Stimulated activated CD4-positive, alpha-beta T cell treated with anti-CD3 and anti-CD28 coated beads, Interleukin-1b, Interleukin-23, amount 100 ng/mL, for 4 hours (primary cell): ENCODE measurements at places on chromosomes 1 and 21.

DNA sequence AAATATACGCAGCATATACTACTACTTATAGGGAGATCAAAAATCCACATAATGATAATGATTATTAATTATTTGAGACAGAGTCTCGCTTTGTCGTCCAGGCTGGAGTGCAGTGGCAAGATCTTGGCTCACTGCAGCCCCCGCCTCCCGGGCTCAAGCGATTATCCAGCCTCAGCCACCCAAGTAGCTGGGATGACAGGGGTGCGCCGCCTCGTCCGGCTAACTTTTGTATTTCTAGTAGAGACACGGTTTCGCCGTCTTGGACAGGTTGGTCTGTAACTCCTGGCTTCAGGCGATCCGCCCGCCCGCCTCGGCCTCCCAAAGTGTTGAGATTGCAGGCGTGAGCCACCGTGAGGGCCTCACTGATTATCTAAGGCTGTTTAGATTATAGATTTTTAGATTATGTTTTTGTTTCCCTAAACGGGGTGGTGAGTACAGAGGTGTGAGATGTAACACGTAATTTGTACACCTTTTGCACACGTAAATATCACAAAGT, 548 bp upstream of the SLC25A33 start:
- DNase-seq = no peak

- no peak for DNase-seq
Observed at GRCh38 chr1:232510367-232511110, 119.4 kb downstream of the SIPA1L2 start.

- no peak for DNase-seq
Observed at GRCh38 chr21:45030682-45031570, 43.5 kb upstream of the ADARB1 start.

DNA sequence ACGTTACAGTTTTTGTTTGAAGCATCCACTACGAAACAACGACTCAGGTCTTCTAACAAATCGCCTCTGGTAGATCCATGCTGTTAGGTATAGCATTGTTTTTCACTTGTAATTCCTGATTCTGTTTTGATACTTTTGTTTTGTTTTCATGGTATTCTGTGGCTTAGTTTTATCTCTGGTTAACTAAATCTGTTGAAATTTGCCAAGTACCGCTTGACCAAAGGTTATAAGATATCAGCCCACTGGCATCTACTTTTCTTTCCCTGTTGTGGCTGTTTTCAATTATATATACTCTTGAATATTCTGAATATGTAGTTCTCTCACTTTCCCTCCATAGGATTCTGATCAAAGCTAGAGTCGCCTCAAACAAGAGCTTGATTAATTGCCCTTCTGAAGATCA, 274.8 kb upstream of the C1orf105 start:
- DNase-seq = no peak

DNA sequence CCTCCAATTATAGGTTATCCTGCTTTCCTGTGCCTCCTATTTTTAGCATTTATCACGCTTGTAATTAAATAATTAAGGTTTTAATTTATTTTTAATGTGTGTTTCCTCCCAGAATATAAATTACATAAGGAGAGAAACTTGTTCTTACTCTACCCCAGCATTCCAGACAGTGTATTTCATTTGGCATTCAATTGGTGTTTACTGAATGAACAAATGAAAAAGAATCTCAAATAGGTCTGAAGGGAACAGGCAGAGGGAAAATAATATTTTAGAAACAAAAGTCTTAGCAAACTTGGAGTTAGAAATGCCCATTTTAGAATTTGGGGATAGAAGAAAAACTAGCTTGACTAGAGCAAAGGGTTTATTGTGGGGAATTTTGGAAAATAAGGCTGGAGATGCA, 9.9 kb upstream of the RSRP1 start:
- no peak for DNase-seq

- DNase-seq = no peak
Observed at GRCh38 chr1:113451710-113452109, 61.4 kb downstream of the MAGI3 start.

GRCh38 chr1:209747580-209748262, 8.1 kb upstream of the TRAF3IP3 start:
- peak; percentile 81 for DNase-seq

GRCh38 chr1:200415227-200415626, 5.4 kb upstream of the ZNF281 start:
- DNase-seq = no peak

- no peak for DNase-seq
Observed at GRCh38 chr21:40244981-40245380, 377.7 kb downstream of the PCP4 start.

- DNase-seq = no peak
Observed at GRCh38 chr21:25689226-25689625, 45.5 kb downstream of the ATP5PF start.

DNA sequence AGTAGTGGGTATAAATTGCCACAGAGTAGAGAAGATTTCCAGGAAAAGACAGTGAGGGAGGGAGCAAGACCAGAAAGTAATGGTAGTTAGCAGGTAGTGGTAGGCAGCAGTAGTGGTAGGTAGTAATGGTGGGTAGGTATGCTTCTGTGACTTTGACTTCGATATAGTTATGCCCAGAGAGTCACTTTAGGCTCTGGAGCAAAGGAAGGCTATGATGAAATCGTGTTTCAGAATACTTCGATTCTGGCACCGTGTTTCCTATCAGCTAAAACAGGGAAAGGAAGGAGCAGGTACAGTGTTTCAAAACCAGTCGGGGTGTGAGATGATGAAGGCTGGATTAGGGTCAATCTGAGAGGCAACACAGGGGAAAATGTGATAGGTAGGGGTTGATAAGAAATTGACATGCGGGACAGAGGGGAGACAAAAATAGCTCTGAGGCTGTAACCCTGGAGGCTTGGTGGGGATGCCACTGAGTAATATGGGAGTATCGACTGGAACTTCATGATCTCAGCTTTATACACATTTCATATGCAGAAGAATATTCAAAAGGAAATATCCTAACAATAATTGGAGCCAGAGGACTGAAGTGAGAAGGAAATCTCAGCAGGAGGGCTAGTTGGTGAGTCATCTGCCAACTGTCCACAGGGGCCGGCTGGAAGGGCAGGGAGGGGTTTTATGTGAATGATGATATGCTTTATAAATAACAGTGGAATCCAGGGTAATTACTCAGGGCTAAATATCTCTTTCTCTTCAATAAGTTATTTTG, 25.2 kb upstream of the TRIM45 start:
- no peak for DNase-seq

GRCh38 chr21:8989261-8989711, 1532.1 kb upstream of the TPTE start:
- DNase-seq = no peak

DNA sequence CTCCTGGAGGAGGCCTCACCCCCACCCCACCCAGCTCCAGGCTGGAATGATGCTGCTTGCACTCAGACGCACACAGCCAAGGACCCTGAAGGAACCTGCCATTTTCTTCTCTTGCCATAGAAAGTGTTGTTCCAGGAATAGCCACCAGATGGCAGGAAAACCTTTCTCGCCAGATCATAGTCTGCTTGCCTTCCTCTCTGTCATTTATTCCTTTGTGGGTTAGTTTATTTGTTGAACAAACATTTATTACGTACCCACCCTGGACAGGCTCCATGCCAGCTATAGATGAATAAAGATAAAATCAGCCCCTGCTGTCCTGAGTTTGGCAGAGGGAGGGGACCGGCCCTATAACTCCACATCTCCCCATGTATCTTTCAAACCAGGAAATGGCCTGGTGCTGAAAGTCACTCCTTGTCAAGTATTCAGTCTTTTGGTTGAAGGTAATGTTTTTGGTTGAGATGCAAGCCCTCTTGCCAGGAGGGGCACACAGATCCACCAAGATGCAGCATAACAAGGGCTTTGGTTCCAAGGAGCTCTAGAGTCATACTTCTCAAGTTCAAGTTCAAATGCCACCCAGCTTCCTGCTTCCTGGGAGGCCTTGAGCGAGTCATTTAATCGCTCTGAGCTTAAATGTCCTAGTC, 7.0 kb upstream of the KCNC4 start:
- peak; percentile 76 for DNase-seq

DNA sequence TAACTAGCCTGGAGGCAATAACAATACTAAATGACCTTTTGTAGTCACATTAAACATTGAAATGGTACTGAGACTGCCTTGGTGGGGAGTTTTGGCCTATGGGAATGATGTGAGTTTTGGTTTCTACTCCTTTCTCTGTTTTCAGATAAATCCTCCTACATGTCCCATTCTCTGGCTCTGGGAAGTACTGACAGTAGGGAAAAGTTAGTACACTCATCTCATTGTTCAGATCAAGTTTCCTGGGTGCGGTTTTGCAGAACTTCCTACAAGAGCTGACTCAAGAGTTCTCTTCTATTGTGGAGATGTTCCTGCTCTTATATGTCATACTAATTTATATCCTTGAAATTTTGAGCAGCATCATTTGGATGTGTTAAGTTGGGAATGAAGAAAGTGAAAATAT, 74.2 kb upstream of the MACF1 start:
- no peak for DNase-seq

- no peak for DNase-seq
Observed at GRCh38 chr1:152457071-152457470, 43.0 kb upstream of the CRNN start.

DNA sequence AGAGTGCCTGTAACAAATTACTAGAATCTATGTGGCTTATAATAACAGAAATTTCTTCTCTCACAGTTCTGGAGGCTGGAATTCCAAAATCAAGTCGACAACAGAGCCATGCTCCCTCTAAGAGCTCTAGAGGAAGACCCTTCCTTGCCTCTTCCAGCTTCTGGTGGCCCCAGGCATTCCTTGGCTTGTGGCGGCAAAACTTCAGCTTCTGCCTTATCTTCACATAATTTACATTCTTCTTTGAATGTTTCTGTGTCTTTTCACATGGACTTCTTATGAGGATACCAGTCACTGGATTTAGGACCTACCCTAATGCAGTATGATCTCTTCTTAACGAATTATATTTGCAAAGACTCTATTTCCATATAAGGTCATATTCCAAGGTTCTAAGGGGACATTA, 324.4 kb downstream of the PCP4 start:
- DNase-seq = no peak

DNA sequence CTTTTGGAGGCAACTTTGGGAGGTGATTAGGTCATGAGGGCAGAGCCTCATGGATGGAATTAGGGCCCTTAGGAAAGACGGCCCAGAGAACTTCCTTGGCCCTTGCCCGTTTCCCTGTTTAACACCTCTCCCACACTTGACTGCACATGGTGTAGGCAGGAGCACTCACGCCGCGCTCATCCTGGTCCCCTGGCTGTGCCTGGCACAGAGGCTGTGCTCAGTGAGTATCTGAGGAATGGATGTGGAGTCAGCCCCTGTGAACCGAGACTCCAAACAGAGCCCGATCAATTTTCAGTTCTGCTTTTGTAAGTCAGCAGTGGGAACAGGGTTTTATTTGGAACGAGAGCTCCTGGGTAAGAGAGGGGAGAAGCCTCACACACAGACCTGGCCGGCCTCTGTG, 29.8 kb upstream of the ETV3 start:
- DNase-seq = no peak

GRCh38 chr1:241834733-241835377, 13.1 kb upstream of the EXO1 start:
- DNase-seq = no peak

DNA sequence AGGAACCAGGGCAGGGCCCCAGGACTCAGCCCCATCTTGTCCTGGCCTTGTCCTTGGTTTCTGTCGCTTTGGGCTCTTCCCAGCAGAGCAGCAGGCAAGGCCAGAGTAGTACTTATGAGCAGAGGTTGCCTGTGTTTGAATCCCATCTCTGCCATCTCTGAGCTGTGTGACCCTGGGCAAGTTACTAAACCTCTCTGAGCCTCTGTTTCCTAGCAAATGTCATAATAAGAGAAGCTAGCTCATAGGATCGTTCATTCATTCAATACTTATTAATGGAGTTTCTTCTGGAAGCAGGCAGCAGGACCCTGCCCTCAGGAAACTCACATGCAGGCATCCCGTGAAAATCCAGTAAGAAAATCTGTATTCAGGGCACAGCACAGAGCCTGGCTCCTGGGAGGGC, 84.3 kb downstream of the FBXO2 start:
- DNase-seq = no peak

DNA sequence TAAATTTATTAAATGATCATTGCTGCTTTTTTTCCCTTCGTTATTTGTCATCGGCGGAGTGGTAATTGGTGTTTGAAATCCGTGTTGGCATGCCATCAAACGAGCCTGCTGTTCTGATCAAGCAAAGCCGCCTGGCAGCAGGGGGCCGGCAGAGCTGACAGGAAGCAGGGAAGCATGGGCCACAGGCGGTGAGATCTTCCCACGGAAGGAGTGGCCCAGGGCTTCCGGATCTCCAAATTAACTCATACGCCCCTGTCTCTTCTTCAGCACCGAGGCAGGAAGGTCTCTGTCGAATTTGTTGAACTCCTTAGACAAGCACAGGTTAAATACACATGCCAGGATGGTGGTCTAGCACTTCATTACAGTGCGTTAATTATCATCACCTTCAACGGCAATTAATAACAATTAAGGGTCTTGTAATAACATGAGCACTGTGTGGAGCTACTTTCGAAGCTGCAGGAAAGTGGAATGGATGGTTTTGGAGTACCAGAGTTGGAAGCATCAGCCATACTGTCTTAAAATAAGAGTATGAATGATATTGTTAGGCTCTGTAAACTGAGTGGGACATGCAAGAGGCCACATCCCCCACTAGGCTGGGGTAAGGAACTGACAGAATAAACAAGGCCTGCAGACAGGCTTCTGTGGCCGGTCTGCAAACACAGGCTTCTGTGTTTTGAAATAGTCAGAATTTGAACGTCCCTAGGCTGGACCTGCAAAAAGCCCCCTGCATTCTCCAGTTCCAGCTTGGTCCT, 199.4 kb upstream of the DAB1 start:
- DNase-seq = no peak

GRCh38 chr1:185670187-185670627, 64.0 kb upstream of the HMCN1 start:
- DNase-seq = peak; percentile 27

GRCh38 chr21:41247561-41248545, 68.7 kb upstream of the FAM3B start:
- DNase-seq = no peak

DNA sequence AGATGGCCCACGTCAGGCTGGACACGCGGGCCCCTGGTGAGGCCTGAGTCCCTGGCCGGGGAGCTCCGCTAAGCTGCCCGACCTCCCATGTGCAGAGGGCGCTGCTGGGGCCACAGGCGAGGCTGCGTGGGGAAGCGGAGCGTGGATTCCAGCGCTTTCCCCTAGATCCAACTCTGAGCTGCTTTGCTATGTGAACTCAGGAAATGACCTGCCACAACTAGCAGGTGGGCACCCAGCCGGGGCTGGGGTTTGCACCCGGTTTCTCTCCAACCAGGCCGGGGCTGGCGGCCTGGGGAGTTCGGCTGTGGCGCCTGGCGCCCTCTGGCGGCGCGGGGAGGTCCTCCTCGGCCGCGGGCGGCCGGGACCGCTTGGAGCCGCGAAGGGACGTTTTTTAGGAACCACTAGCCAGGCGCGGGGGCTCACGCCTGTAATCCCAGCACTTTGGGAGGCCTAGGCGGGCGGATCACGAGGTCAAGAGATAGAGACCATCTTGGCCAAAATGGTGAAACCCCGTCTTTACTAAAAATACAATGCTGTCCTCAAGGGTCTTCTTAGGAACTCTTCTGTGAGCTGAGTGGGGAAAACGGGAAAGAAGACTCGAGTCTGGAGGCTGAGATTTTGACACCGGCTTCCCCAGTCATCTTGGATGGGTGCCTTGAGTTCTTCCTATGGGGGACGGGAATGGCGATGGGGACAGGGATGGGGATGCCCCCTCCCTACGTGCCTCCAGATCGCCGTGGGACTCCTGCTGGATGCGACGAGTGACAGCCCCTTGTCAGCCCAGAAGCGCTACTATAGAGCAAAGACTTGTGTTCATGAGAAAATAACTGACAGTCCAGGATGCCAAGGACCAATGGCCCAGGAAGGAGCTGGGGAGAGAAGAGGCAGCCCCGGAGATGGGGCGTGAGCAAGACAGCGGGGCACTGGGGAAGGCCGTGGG, 12.6 kb downstream of the PYCR2 start:
- DNase-seq = peak; percentile 64
